ENCODE measurements at places on chromosomes 5 and 9.

DNA sequence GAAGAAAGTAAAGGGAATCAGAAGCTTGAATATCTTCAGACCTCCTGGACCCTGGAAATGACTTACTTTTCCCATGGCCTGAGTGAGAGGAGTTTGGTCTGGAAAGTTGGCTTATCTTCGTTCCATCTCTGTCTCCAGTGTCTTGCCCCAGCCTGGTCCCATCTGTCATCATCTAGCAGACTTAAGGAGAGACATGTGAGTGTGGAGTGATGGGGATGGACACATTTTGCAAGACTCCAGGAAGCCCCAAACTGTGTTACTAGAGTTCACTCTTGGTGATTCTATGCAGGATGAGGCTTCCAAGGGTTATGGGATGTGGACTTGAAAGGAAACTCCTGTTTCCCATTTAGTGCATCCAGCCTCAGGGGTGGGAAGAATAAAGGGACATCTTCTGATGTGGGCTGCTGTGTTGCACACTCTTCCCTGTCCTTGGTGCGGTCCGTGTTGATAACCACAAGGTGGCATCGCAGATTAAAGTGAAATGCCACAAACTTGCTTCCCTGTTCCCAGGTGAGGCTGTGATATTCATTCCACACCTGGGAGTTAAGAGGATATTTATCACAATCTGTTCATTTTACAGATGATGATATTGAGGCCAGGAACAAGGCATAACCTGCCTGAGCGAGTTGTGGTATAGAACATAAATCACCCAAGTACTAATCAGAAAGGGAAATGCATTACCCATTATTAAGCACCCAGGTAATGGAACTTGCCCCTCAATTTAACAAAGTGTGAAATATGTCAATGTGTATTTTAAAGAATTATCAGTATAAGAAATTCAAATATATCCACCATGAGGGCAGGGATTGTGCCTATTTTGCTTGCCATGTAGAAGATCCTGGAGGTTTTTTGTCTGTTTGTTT, 269.9 kb upstream of the PAPPA start:
- DNase-seq: peak; percentile 36

DNA sequence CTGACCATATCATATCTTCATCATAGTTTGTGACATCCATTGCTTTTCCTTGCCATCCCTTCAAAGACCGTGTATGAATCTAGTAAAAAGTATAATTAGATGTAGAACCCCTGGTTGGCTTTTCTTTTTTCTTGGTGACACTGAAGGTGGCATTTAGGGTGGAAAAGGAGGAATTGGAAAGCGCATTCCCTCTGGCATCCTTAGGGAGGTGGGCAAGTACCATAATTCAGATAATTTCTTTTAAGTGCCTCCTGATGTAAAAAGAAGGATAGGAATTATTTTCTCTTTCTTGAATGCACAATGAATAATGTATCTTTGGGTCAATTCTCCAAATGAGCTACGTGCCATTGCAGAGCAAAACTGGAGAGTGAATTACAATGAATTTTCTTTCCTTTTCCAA, 73.2 kb upstream of the SMARCA2 start:
- DNase-seq: no peak

- no peak for DNase-seq
Observed at GRCh38 chr9:135301271-135302263, 178.0 kb upstream of the PPP1R26 start.

DNA sequence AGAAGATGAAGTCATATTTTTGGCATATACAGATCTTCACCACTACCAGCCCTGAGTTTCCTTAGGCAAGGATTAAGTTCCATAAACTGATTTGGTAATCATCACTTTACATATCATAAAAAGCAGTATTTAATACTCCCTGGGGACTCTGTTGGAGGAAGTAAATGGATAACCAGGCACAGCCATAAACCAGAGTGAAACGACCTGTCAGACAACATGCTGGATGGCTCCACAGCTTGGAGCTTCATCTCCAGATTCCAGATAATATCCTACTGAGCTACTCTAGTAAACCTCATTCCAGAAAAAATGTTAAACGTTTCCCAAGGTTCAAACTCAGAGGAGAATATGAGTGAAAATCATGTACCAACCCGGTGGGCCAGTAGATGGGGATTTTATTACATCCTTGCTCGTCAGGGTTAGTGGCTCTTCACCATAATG, 109.2 kb downstream of the BASP1 start:
- DNase-seq: no peak

- no peak for DNase-seq
Observed at GRCh38 chr5:131114754-131115153, 50.3 kb downstream of the HINT1 start.

GRCh38 chr9:112111461-112111860, 63.6 kb downstream of the SUSD1 start:
- no peak for DNase-seq

GRCh38 chr5:142685418-142686209, at the start of gene FGF1:
TSS of gene FGF1 (minus strand) at chr5:142686090. CDS start at chr5:142614127, 71,963 bp downstream.
- peak; percentile 69 for DNase-seq

DNA sequence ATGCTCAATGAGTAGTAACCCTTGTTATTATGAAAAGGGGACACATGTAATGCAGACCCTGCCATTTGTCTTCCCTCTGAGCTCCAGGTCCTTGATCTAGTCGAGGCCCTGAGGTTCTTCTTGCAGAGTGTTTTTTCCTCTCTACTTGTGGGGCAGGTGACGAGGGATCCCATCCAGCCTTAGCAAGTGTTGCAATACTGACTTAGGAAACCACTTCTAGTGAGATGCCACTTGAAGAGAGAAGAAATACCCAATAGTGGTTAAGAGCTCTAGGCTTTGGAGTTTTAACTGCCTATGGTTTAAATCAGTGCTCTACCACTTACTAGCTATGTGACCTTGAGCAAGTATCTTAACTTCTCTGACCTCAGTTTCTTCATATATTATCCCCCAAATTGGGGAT, 10.2 kb downstream of the PPARGC1B start:
- DNase-seq: no peak

DNA sequence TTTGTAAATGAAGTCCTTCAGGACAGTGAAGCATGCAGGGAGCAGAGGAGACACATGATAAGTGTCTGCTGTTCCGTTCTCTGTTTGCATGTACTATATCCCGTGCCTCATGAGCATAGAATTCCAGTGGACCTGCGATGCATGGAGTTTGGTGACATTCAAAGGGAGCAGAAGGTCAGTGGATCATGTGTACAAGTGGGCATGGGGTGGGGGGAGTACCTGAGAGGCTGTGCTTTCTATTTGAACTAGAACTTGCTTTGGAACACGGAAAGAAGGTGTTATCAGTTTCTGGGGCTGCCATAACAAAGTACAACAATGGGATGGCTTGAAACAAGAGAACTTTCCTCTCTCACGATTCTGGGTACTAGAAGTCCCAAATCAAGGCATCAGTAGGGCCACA, 5.1 kb upstream of the CCNJL start:
- DNase-seq: no peak

DNA sequence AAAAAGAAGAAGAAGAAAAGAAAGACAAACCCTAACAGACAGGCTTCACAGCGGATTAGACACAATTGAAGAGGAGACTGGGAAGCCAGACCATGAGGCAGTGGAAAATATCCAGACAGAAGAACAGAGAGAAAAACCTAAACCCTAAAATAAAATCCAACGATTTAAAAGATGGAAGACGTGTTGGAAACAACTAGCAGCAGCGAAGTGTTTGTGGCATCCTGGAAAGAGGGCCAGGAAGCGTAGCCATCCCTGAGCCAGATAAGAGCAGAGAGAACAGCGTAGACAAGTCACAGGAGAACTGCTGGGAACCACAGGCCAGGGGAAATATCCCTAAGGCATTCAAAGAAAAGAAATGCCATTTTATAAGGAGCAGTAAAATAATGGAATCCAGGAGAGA, 39.7 kb upstream of the NKD2 start:
- no peak for DNase-seq

Data from G401 (cell line).